ENCODE measurements at places on chromosomes 6 and 20.

- DNase-seq, result no peak
Observed at GRCh38 chr6:99013661-99014060, 65.9 kb upstream of the FBXL4 start.

DNA sequence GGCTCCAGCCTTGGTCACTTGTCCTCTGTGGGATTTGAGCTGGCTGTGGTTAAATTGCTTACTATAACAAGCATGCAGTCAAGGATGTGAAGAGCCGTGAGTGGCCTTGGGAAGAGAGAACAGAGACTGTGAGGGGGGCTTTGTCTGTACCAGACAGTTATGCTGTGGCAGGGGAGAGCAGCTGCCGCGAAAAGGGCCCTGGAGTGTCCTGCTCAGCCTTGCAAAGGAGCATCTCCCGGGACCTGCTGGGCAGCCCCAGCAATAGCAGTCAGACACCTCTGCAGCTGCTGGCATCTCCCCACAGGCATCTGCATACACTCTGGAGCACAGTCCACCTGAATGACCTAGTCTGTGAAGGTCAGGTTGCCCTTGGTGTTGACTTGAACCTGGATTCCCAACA lies 6.3 kb downstream of the EBF4 start:
- no peak for DNase-seq

DNA sequence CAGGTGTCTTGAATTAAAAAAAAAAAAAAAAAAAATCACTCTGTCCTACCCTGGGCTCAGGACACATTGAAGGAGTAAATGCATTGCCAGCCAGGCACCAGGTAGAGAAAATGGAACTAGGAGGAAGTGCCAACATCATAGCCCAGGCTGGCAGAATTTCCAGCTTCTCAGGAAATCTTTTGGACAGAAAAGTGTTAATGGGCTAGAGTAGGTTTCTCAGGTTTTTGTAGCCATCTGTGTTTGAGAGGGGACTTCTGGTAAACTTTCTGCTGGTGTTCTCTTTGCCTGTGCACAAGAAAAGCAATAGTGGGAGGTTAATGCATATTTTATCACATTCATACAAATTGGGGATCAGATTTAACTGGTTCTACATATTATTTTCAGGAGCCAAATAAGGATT lies 678.3 kb upstream of the NRSN1 start:
- DNase-seq, result no peak

GRCh38 chr20:49821870-49822331 lies 9.3 kb downstream of the SLC9A8 start:
- DNase-seq, result no peak

DNA sequence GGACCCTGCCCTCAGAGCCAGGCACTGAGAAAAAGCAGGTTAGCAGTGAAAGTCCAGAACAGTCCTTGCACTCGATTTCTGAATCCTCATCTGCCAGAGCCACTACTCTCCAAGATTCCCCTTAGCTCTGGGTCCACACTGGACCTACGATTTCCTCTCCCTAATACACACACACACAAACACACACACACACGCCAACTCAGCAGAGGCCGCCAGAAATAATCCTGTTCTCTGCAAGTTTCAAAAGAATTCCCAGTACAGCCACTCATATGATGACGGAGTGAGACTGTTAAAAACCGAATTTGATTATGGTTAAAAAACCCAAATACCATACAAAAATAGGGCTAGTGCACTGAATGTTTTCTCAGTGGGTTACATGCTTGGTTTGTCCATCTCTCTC lies 90.8 kb downstream of the GMPR start:
- no peak for DNase-seq

DNA sequence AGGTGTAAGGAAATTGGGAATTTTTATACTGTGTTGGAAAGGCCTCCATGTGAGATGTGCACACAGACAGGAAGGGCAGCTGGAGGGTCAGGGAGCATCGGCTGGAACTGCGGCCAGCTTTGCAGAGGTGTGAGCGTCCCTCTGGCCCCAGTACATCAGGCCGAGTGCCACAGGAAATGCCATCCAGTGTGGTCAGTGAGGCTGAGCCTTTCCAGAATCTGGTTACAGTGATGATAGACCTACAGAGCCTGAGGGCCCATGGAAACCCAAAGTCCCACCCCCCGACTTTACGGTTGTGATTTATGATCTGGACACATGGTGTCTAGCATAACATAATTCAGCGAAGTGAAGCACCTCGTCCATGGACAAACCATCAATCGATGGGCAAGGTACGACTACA lies 137.3 kb upstream of the PDE10A start:
- DNase-seq, result no peak

DNA sequence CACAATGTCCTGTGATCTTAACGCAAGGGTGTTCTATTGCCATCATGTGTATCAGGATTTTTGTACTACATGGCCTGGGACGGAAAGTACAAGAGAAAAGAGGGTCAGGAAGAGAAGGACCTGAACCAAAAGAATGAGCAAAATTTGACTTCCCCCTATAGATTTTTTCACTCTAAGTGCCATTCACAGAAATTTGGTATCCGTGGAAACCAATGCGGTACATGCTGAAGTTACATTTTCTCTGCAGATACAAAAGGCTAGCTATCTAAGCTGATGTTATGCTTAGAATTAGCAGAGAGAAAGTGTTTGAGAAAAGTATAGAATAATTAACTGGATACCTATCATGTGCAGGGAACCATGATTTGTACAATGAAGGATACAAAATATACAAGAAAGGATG lies 12.4 kb upstream of the PDE7B start:
- DNase-seq, result no peak

Measured in activated naive CD4-positive, alpha-beta T cell treated with Interleukin-2 at 50 U/mL for 16 hours (primary cell).